Activated naive CD8-positive, alpha-beta T cell treated with anti-CD3 and anti-CD28 coated beads, Interleukin-2, amount 10 ng/mL, durations not matched to agents 7 days and 5 days (primary cell): ENCODE measurements at places on chromosomes 6 and 20. TPM values are rescaled to one million over a fixed set of nuclear protein-coding genes. Genes with fewer than 3 reads are reported as not detected.

GRCh38 chr6:168884646-168885086 lies 369.0 kb downstream of the THBS2 start:
- H3K27me3 ChIP-seq = peaks cover 8% of the 10 kb centered on the region
- peak; percentile 91 for DNase-seq
- H3K4me3 ChIP-seq = peak overlapping the region; percentile 84
- H3K4me1 ChIP-seq = peaks cover 6% of the 10 kb centered on the region
- no peaks in the 10 kb centered on the region for H3K36me3 ChIP-seq
- peak overlapping the region; percentile 81 for H3K27ac ChIP-seq

DNA sequence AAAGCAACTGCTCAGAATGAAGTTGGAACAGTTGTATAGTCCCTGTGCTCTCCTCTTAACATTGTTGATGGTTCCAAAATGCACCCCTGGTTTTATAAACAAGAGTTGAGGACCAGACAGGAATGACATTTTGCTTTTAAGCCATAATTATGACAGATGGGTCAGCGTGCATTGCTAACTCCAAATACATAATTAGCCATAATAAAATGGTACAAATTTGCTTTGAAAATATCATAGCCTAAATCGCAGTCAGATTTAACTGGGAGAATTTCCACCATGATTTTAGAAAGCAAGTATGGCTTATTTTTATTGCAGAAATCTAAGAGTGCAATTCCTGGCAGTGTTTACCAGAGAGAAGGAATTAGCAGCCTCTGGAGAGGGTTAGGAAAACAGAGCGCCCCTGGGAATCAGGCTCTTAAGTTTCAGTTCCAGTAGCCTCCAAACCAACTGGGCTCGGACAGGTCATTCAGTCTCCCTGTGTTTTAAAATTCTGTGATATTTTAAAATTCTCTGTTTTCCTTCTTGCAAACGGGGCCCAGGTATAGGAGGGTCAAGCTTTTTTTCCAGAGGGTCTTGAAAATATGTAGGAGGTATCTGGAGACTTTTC lies 302.3 kb downstream of the TBC1D7 start:
- no peak overlapping the region for H3K27ac ChIP-seq
- H3K4me1 ChIP-seq = no peaks in the 10 kb centered on the region
- no peaks in the 10 kb centered on the region for H3K36me3 ChIP-seq

DNA sequence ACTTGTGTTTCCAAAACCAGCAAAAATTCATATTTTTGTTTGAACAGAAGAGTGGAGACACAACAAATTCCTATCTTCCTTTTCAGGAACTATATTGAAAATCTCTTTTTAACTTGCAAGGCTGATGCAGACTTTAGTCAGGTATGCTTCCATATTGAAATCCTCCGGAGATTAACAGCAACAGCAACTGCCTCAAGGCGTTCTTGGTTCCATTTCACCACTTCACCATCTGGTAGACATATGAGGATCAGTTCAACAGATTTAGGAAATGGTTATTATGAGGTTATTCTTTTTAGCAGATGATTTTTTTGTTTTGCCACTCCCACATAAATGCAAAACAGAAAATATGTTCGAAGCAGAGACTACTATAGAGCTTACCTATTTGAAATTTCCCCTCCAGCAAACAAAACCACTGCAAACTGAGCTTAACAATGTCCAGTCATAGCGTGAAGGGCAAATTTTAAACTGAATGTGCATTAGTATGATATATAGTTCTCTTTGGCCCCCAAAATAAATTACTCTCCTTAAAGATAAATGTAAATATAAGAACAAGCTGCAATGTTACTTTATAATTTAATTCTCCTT lies 520.5 kb upstream of the ADGRB3 start:
- no peaks in the 10 kb centered on the region for H3K36me3 ChIP-seq
- no peak overlapping the region for H3K27ac ChIP-seq
- H3K4me3 ChIP-seq = no peak overlapping the region
- no peaks in the 10 kb centered on the region for H3K27me3 ChIP-seq
- no peak for DNase-seq

DNA sequence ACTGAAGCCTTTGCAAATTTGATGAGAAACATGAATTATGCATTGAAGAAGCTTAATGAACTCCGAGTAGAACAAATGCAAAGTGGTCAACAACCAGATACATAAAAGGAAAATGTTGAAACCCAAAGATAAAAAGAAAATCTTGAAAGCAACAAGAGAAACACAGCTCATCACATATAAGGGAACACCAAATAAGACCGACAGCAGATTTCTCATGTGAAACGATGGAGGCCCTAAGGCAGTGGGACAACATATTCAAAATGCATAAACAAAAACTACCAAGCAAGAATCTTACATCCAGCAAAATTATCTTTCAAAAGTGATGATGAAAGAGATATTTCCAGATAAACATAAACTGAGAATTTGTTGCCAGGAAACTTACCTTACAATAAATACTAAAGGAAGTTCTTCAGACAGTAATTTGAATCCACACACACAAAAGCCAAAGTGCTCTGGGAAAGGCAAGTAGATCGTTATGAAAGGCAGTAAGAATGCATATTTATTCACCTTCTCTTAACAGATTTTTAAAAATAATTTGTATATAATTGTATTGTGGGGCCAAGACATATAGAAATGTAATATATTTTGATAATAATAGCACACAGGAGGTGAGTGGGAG lies 22.5 kb downstream of the SLC52A3 start:
- H3K4me3 ChIP-seq = no peak overlapping the region
- peaks cover 2% of the 10 kb centered on the region for H3K36me3 ChIP-seq
- no peaks in the 10 kb centered on the region for H3K27me3 ChIP-seq
- H3K27ac ChIP-seq = no peak overlapping the region
- H3K4me1 ChIP-seq = no peaks in the 10 kb centered on the region
- DNase-seq = no peak

RBM39 gene
- total RNA-seq = 478 TPM

OPRM1 gene
- total RNA-seq = not detected

TP53TG5 gene
- not detected for total RNA-seq

DEFB126 gene
- total RNA-seq = not detected
